ENCODE measurements at places on chromosomes 5 and 9.

DNA sequence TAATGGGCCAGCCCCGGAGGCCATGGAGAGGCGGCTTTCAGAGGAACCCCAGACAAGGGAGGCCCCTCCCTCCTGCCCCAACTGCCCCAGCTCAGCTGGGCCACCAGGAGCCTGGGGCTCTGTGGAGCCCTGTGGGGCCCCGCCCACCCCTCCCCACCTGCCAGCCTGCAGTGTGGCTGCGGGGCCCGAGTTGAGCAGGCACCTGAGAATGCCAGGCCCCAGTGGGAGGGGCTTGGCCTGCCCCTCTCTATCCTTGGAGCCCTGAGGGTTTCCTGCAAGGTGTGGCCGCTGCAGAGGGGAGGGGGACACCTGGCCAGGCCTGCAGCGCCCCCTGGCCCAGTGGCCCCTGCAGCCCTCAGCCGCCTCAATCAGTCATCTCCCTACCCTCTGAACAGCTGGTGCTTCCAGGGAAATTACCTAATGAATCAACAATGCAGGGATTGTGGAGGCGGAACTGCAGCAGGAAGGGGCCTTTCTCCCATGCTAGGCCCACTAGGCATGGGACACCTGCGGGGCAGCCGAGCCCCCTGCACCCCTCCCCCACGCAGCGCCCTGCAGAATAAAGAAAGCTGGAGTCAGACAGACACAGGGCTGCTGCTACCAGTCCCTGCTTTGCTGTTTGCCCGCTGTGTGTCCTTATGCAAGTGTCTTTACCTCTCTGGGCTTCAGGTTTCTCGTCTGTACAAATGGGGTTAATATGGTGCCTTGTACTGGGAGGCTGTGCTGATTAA lies 48.0 kb downstream of the LMX1B start:
- H3K27me3 ChIP-seq, result peaks cover 33% of the 10 kb centered on the region
- H3K27ac ChIP-seq, result no peak overlapping the region
- H3K36me3 ChIP-seq, result no peaks in the 10 kb centered on the region
- DNase-seq, result no peak

- H3K4me3 ChIP-seq, result no peak overlapping the region
- peaks cover 27% of the 10 kb centered on the region for H3K4me1 ChIP-seq
- no peak overlapping the region for H3K27ac ChIP-seq
- no peak for DNase-seq
Observed at GRCh38 chr5:151742870-151743294, 15.5 kb downstream of the ATOX1 start.

GRCh38 chr9:83231039-83231438 lies 168.1 kb upstream of the RASEF start:
- no peak overlapping the region for H3K27ac ChIP-seq
- no peaks in the 10 kb centered on the region for H3K4me1 ChIP-seq
- H3K36me3 ChIP-seq, result no peaks in the 10 kb centered on the region
- DNase-seq, result no peak
- H3K4me3 ChIP-seq, result no peak overlapping the region

DNA sequence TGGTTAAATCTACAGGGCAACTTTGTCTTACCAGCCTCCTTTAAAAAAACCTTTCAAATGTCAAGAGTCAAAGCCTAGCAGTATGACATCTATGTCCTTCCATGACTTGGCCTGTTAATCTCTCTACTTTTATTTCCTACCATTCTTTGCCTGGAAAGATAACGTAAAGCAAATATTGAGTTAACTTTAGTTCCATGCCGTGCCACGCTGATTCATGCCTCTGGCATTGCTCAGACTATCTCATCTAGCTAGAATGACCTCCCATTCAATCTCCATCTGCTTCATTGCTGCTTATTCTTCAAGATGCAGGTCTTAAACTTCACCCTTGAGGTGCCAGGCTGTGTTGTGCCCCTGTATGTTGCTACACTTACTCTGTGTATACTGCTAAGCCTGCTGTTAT lies 729.8 kb downstream of the EFNA5 start:
- no peak overlapping the region for H3K27ac ChIP-seq
- no peaks in the 10 kb centered on the region for H3K36me3 ChIP-seq
- no peak for DNase-seq
- no peak overlapping the region for H3K4me3 ChIP-seq

GRCh38 chr9:2418619-2419018 lies 203.0 kb upstream of the VLDLR start:
- no peaks in the 10 kb centered on the region for H3K36me3 ChIP-seq
- peaks cover 1% of the 10 kb centered on the region for H3K27me3 ChIP-seq
- H3K27ac ChIP-seq, result no peak overlapping the region
- H3K4me1 ChIP-seq, result no peaks in the 10 kb centered on the region

DNA sequence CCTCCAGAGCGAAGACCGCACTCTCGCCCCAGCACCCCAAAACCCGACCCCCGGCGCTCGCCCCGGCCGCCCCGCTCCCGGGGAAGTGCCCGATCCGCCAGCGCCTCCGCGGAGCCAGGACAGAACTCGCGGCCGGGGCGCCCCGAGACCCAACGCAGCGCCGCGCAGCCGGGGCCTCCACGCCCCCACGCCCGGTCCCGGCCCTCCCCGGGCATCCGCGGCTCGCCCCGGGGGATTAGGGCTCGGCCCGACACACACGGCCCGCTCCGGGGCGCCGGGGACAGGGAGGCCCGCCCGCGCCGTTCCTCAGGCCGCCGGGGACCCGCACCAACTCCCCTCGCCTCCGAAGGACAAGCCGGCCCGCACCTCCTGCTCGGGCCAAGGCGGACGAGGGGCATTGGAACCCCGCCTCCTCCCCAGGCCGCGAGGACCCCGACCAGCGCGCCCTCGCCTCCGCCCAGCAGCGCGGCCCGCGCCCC lies 544 bp downstream of the FNBP1 start:
- peaks cover 43% of the 10 kb centered on the region for H3K36me3 ChIP-seq
- DNase-seq, result no peak
- H3K27me3 ChIP-seq, result no peaks in the 10 kb centered on the region
- H3K4me1 ChIP-seq, result peaks cover 43% of the 10 kb centered on the region
- H3K4me3 ChIP-seq, result peak overlapping the region; percentile 97

GRCh38 chr9:121604242-121604641 lies 47.2 kb upstream of the DAB2IP start:
- no peaks in the 10 kb centered on the region for H3K36me3 ChIP-seq
- no peak overlapping the region for H3K4me3 ChIP-seq
- peaks cover 33% of the 10 kb centered on the region for H3K27me3 ChIP-seq
- H3K4me1 ChIP-seq, result no peaks in the 10 kb centered on the region
- H3K27ac ChIP-seq, result no peak overlapping the region

GRCh38 chr5:74319076-74319475 lies 321.5 kb downstream of the ENC1 start:
- H3K27ac ChIP-seq, result peak overlapping the region; percentile 61
- H3K36me3 ChIP-seq, result no peaks in the 10 kb centered on the region
- H3K27me3 ChIP-seq, result peaks cover 12% of the 10 kb centered on the region
- peaks cover 6% of the 10 kb centered on the region for H3K4me1 ChIP-seq
- DNase-seq, result no peak

GRCh38 chr5:116581910-116582309 lies 7.3 kb upstream of the SEMA6A start:
- no peak overlapping the region for H3K27ac ChIP-seq
- H3K27me3 ChIP-seq, result peaks cover 39% of the 10 kb centered on the region
- no peak overlapping the region for H3K4me3 ChIP-seq
- DNase-seq, result no peak
- peaks cover 2% of the 10 kb centered on the region for H3K4me1 ChIP-seq

DNA sequence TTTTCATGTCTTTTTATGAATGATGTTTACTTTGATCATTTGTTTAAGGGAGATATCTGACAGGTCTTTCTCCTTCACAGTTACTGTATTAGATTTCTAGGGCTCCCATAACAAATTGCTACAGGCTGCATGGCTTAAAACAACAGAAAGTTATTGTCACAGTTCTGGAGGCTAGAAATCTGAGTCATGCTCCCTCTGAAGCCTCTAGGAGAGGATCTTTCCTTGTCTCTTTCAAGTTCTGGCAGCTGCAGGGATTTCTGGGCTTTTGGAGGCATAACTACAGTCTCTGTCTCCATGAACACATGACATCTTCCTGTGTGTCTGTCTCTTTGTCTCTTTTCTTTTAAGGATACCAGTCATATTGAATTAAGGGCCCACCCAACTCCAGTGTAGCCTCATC lies 557.3 kb upstream of the SEMA6A start:
- H3K36me3 ChIP-seq, result no peaks in the 10 kb centered on the region
- no peak overlapping the region for H3K27ac ChIP-seq
- H3K4me3 ChIP-seq, result no peak overlapping the region
- H3K4me1 ChIP-seq, result no peaks in the 10 kb centered on the region

DNA sequence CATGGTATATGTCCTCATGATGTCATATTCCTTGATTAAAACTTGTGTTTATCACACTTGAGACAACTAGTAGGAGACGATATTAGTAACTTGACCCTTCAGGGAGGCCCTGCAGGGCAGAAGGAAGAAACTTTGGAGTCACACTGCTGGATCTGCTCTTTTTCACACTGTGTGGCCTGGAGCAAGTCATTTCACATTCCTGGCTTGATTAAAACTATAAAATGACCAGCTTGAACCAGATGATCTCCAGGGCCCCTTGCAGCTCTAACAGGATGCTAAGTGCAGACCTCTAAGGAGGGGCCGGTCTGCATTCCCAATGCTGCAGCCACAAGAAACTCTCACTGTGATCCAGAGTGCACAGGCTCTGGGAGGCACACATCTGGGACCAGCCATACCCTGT lies 146.4 kb upstream of the ZNF366 start:
- no peak overlapping the region for H3K4me3 ChIP-seq
- H3K27me3 ChIP-seq, result peaks cover 2% of the 10 kb centered on the region
- H3K36me3 ChIP-seq, result no peaks in the 10 kb centered on the region
- H3K4me1 ChIP-seq, result no peaks in the 10 kb centered on the region
- no peak overlapping the region for H3K27ac ChIP-seq

DNA sequence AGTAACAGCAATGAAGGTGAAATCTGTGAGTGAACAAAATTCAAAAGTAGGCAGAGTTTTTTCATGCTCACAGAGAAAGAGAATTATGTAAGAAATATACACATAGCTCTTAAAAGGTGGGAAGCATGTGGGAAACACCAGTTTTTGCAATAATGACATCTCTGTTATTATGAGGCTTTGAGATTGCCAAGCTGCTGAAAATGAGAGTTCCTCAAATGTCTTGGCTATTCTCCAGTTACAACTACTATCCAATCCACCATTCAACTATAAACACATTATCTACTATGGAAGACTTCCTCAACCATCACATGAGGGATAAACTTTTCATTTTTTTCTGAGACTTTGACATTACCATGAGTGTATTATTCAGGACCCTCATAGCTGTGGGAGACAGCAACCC lies 420.8 kb upstream of the ACTBL2 start:
- H3K4me1 ChIP-seq, result no peaks in the 10 kb centered on the region
- H3K36me3 ChIP-seq, result no peaks in the 10 kb centered on the region
- no peak for DNase-seq
- H3K4me3 ChIP-seq, result no peak overlapping the region
- no peaks in the 10 kb centered on the region for H3K27me3 ChIP-seq

DNA sequence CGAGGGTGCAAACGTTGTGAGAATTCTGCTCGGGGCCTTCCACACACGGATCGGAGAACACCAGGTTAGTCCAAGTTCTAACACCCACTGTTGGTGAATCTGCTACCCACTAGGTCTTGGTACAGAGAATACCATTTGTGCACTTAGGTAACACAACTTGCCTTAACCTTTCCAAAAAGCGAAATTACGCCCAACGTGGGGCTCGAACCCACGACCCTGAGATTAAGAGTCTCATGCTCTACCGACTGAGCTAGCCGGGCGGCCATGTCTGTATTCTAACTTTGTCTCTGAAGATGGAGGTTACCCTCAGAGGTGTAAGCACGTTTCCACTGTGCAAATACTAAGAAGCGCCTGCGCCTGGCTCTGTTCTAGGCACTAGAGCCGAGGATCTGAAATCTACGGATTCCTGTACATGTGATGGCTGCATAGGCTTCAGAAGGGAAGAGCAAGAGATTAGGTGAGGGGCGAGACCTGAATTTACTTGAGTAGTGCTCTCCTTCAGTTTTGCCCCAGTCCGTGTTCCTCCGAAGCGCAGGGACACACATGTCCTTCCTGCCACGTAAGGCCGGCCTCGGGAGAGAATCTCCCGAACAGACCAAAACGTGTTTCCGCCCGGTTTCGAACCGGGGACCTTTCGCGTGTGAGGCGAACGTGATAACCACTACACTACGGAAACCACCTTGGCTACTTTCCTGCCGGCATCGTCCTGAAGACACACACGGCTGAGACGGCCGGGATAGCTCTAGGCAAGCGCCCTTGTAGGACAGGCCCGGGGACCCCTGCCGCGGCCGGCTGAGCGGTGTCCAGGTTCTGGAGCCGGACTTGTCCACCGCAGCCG lies 1.1 kb upstream of the TRIM41 start:
- H3K27ac ChIP-seq, result peak overlapping the region; percentile 98
- H3K36me3 ChIP-seq, result peaks cover 5% of the 10 kb centered on the region
- peaks cover 2% of the 10 kb centered on the region for H3K27me3 ChIP-seq
- H3K4me1 ChIP-seq, result peaks cover 63% of the 10 kb centered on the region

DNA sequence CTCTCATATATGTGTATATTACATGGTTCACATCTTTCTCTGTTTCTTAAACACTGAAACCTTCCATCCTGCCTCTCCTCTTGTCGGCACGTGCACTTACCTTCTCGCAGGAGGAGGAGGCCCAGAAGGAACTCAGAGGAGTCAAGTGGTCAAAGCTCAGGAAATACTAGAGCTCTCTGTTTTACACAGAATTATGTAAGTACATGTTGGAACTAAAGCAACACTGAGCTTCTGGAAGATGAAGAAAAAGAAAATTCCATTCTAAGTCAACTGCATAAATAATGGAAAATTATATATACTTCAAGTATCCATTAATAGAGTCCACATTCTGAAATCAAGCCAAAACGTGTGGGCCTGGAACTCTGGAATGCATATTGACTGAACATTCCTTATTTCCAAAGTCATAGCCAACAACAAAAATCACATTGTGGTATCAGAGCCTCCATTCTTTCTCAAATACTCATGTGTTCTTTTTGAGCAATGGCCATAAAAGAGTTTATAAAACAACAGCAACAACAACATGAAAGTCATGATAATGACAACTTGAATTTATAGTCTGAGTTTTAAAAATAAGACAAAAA lies 121.5 kb upstream of the RAI14 start:
- no peaks in the 10 kb centered on the region for H3K36me3 ChIP-seq
- DNase-seq, result no peak
- peaks cover 20% of the 10 kb centered on the region for H3K4me1 ChIP-seq

DNA sequence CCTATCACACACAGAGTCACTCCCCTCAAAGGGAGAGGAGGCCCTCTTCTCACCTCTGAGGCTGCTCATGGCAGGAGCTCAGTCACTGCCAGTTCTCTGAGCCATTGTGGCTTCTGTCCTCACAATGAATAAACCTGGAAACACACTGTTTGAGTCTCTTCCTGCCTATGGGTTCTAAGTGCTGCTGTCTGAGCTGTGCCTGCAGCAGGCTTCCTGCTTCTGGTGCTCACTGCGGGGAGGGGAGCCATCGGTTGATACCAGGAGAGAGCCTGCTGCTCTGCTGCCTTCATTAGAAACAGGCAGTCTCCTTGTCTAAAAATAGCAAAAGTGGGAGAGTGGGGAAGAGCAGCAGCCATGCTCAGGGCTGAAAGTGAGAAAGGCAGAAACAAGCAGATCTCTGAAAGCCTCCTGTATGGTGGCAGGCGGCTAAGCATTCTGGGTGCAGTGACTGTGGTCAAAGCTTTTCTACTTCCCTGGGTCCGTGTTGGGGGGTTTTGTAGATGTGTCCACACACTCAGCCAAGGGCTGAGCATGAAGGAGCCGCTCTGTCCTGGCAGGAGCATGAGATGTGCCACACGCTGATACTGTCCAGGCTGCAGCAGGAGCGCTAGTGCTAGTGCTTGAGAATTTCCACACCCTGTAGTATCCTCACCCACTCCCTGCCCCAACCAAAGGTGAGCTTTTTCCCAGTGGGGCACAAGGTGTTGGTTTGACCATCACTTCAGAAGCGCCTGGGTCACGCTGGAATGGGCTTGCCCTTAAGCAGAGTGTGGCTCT lies 34.2 kb downstream of the PRKACG start:
- peaks cover 76% of the 10 kb centered on the region for H3K4me1 ChIP-seq
- DNase-seq, result peak; percentile 41
- H3K4me3 ChIP-seq, result peak overlapping the region; percentile 55
- peaks cover 39% of the 10 kb centered on the region for H3K36me3 ChIP-seq

Data from activated T-helper 2 cell treated with anti-CD3 and anti-CD28 coated beads, Interferon-gamma antibody, Interleukin-2, Interleukin-4, amounts not matched to agents 10 μg/mL and 5 μg/mL and 100 μg/mL, durations not matched to agents 14 hours and 24 hours and 36 hours (primary cell).